ENCODE measurements at places on chromosomes 7 and 10. TPM values are rescaled to one million over a fixed set of nuclear protein-coding genes. Genes with fewer than 3 reads are reported as not detected.

CRYGN gene
- 3.9 TPM for total RNA-seq

FAM25C gene
- not detected for total RNA-seq

CELF2 gene
- 139 TPM for total RNA-seq

CALHM1 gene
- 0.07 TPM for total RNA-seq

CCDC186 gene
- total RNA-seq, result 20.5 TPM

STEAP2 gene
- 4.0 TPM for total RNA-seq

NKX1-2 gene
- 2.4 TPM for total RNA-seq

ANXA8 gene
- 0.37 TPM for total RNA-seq

CCZ1 gene
- total RNA-seq, result 121 TPM

NANOS1 gene
- 0.90 TPM for total RNA-seq

TEX47 gene
- total RNA-seq, result not detected

DENND2A gene
- total RNA-seq, result 28.5 TPM

PNLIP gene
- total RNA-seq, result not detected

- DNase-seq, result no peak
Observed at GRCh38 chr7:66206934-66207240, 1.8 kb downstream of the TPST1 start.

- DNase-seq, result peak; percentile 57
Observed at GRCh38 chr10:75211007-75211691, 553 bp downstream of the VDAC2 start.

DNA sequence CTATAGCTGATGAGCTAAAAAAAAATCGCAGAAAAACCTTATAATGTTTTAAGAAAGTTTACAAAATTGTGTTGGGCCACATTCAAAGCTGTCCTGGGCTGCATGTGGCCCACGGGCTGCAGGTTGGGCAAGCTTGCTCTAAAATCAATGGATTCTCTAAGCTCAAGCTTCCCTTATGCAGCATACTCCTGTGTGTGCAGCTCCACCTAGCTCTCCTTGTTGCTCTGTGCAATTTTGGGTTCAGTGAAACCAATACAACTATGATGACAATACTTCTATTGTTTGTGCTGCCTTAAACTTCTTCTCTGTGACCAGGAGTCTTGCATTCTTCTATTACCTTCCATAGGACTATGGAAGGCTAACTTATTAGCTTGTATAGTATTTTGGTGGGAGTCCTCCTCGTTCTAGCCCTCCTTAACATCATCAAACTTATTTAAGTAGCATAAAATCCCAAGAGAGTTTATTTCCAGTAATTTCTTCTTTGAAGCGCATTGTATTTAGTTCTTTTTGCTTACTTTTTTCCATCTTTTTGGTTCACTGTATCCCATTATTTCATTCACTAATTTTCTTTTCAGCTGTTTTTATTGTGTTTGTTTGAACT lies 170.9 kb upstream of the SMIM30 start:
- no peak for DNase-seq

DNA sequence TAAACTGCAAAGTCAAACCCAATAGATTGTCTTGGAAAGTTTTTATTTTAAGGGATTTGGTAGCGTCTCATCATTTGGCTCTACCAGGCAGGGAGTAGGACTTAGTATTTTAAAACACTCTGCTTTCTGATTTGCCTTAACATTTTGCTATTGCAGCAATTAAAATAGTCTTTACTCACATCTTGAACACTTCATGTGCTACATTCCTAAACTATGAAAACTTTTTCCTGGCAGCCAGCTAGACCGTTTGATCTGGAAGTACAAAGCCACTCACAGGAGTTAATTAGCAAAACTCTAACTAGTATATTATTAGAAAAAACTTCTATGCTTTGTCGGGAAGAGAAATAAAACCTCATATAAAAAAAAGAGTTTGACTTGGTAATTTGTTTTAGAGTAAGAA lies 111.4 kb downstream of the TFPI2 start:
- no peak for DNase-seq

DNA sequence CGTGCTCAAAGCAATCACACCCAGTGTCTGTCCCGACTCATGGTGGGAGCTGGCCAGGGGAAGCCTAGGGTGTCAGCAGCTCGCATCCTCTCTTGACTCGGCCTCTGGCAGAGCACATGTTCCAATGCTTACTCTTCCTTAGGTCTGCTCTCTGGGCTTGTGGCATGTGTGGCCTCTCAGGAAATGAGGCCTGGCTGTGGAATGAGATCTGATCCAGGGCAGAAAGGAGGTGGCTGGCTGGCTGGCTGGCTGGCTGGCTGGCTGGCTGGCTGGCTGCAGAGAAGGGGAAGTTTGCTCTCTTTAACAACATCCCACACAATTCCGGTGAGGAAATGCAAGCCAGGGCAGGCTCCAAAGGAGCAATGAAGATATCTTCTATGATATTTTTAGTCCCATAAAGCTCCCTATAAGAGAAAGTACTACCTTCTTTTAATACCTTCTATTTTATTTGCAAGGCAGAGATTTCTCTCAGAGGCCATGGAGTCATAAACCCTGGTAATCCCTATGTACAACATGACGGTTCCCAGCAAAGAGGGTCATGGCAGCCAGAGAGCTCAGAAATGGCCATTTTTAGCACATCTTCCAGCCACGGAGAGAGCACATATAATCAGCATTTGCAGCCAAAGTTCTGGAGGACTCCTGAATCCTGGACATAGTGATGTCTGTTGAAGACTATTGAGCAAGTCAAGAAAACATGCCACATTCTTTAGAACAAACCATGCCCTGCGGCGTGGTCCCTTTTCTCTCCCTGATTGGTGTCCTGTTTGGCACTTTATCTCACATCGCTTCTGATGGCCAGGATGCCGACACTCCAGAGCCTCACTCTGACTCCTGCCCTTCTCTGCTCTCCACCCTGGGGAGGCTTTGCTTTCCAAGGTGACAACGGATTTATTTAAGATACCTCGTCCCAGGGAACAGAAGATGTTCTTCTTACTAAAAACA lies 153.7 kb downstream of the FANK1 start:
- no peak for DNase-seq

DNA sequence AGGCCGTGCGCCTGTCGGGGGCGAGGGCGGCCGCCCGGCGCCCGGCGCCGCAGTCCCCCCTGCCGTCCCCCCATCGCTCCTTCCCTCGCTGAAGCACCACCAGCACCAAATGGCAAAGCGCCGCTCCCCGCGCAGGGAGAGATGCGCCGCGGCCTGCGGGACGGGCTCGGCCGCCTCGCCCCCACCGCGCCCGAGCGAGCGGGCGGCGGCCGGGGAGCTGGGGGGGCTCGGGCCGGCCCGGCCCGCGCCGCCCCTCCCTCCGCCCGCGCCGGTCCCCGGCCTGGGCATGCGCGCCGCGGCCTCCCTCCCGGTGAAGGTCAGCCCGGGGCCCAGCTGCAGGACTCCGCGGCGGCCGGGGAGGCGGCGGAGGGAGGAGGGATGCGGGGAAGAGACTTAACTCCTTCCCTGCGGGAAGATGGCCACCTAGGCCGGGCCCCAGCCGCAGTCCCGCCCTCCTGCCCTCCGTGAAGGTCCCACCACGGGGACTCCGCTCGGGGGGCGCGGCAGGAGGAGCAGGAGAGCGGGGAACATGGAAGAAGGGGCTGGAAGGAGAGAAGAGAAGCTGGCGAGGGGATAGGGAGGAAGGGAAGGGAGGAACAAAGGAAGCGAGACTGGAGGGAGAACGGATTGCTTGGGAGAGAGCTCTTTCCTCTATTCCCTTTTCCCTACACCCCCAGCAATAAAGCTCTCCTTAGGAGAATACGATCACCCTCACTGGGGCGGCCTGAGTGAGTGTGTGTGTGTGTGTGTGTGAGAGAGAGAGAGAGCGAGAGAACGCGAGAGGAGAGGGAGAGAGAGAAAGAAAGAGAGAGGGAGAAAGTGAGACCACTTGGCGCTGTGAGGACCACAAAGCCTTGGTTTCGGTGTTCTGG lies 3.4 kb upstream of the SMARCD3 start:
- peak; percentile 87 for DNase-seq

GRCh38 chr10:120800528-120801323 lies 50.4 kb upstream of the WDR11 start:
- DNase-seq, result peak; percentile 73

DNA sequence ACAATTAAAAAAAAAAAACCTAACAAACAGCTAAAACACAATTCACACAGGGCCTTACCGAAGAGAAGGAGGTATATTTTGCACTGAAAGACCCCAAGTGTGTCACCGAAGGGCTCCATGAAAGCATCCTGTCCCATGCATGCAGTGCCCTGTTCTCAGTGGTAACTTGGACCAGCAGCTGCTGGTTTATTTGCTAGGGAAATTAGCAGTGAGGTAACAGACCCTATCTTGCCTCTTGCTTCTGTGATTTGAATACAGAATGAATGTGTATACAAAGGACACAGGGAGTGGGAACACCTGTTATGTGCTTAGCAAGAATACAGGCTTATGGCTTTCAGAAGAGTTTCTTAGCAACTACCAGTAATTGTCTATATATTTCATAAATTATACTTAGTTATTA lies at the start of gene HEPACAM2:
Gene HEPACAM2, minus strand, starts transcription at position 160 of the 400 bp plus-strand sequence.
- no peak for DNase-seq

DNA sequence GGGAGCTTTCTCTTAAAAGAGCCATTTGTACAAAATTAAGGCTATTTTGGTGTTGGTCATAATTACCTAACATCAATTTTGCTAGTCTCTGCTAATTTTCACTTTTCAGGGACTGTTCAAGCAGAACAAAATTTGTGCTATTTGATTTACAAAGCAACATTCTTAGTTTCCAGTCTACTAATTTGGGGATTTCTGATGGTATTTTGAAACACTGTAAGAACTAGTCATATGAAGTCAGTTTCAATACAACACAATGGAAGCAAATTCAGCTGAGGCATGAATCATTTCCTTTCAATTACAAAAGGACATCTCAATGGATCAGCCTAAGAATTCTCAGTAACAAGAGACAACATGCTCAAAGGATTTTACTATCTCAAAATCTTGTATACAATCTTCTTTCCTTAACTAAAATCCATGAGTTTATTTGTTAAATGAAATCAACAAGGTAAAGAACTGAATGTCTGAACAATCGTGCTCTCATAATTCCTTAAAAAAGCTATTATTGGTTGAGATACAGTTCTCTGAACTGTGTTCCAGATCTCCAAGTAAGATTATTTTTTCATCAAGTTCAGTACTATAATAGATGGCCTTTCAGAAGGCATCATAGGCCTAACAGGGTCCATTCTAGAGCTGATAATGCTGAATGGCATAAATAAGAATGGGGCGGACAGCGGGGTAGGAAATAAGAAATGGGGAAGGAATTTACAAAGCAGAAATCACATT lies 144.6 kb downstream of the NRCAM start:
- DNase-seq, result no peak

DNA sequence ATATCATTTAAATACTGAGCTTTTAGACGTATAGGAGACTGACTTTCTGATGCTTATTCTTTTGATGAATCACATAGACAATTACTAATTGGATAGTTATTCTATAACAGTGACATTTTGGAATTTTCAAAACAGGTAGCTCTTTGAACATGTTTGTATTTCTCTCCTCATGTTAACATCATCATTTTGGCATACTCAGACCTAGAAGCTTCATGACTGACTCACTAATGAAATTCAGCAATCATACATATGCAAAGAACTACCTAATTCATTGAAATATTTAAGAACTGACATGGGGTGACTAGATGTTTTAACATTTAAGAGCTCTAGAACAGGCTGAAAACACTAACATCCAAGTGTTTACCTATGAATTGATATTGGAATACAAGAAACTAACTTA lies 192.3 kb downstream of the VTI1A start:
- no peak for DNase-seq

- peak; percentile 74 for DNase-seq
Observed at GRCh38 chr10:25725917-25726716, 207.9 kb upstream of the MYO3A start.

DNA sequence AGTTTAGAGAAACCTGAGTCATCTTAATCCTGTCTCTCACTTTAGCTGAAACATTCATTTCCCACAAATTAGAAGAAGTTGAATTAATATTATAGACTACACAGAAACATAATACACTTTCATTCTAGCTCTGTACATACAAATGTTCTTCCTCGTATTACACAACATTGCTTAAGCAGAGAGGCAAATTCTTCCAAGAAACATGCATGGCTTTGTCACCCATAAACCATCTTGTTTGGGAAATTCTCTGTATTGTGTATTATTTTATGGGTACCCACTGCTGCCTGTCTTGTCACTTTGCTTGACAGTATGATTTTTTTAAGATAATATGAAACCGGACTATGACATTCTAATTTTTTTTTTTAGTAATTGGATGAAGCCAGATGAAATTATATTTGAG lies 104.0 kb downstream of the SRI start:
- DNase-seq, result no peak

- DNase-seq, result peak; percentile 94
Observed at GRCh38 chr10:102449321-102450123, 1.8 kb downstream of the C10orf95 start.

- peak; percentile 84 for DNase-seq
Observed at GRCh38 chr7:37916673-37917660, at the start of gene SFRP4. Gene SFRP4 (minus strand): TSS chr7:37916817. CDS start chr7:37916537, 280 bp downstream.

GRCh38 chr10:58210160-58210559 lies 57.5 kb downstream of the IPMK start:
- peak; percentile 48 for DNase-seq

DNA sequence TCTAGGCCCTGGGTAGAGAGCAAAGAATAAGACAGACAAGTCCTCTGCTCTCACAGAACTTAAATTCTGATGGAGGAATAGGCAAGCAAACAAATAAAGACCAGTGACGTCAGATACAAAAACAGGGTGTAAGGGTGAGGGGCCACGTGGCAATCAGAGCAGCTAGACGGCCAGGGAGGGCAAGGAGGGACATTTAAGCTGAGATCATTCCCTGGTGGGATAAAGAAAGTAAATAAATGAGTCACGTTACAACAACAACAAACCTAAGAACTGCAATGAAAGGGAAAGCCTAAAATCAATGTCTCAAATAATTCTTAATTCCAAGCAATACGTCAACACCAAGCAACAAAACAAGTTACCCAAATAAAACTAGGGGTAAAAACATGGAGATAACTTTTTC lies 21.8 kb downstream of the STN1 start:
- DNase-seq, result no peak

- no peak for DNase-seq
Observed at GRCh38 chr10:106836933-106837663, 327.4 kb downstream of the SORCS1 start.

GRCh38 chr7:147509035-147509501 lies 1081.5 kb upstream of the C7orf33 start:
- no peak for DNase-seq

DNA sequence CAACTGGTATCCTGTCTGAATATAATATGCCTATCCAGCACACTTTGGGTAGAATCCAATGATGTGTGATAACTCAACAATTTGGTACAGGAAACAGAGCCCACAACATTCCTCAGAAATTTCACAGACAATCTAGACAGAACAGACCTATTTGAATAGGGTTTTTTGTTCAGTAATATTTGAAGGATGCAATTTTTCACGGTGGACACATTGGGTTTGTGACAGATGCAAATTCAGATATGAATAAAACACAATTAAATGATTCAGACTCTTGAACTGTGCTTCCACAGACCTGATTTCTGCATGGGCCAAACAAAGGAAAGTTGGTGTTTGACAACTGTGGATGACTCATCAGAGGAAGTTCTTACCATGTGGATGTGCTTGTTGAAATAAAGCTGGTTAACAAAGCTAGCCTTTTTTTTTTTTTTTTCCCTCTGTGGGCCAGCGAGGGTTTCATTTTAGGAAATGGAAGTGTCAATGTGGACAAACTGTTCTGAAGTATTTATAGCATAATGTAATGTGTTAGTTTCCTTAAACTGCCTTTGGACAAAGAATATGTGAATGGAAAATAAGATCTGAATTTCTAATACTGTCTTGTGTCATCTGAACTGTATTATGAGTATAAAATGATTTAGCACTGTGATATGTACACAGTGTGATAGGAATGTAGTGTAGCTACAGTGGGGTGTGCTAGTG lies 43.2 kb upstream of the FAM133B start:
- no peak for DNase-seq

- DNase-seq, result no peak
Observed at GRCh38 chr10:49187044-49187484, 1.1 kb downstream of the TMEM273 start.
